Body of pancreas (tissue), 4 donors: ENCODE measurements at places on chromosomes 5 and 9. TPM values are rescaled to one million over a fixed set of nuclear protein-coding genes. Genes with fewer than 3 reads are reported as not detected.

DNA sequence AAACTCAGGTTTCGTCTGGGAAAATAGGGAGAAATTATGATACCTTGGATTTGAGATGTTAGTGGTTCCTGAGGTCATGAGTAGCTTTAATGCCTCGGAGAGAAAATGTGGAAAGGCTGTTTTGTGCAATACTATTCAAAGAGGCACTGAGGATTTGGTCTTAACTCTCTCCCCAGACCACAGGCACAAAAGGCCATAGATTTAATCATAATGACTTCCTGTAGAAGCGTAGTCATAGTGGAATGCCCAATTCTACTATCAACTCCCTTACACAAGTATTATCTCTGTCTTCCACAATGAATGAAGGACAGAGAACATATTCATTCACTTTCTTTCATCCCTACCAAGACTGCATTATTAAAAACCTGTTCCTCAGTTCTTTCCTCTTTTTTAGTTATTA is 153.0 kb upstream of the FTMT start:
- DNase-seq, result no peak

DNA sequence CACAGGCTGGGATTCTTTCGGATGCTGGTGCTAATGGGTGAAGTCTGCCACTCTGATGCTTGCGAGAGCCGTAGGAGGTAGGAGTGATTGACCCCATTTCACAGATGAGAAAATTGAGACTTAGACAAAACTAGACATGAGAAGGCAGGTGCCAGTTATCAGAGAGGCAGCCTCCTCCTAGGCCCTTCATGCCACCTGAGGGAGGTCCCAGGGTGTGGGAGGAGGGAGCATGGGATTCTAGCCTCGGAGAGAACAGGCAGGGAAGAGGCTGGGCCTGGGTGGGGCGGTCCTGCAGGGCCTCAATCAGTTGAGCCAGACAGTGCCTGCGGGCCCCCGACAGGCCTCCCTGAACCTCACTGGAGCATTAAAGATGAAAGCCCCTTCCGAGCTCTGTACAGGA is 112.4 kb downstream of the COL23A1 start:
- DNase-seq, result no peak

- DNase-seq, result no peak
Measured at GRCh38 chr9:84846906-84847305, 177.4 kb downstream of the NTRK2 start.

GRCh38 chr5:90095292-90096060 is 314.1 kb downstream of the CETN3 start:
- DNase-seq, result no peak

- DNase-seq, result no peak
Measured at GRCh38 chr9:73153793-73154227, 2.1 kb downstream of the ANXA1 start.

GRCh38 chr9:31623511-31623910 is 760.9 kb upstream of the ACO1 start:
- DNase-seq, result no peak

DNA sequence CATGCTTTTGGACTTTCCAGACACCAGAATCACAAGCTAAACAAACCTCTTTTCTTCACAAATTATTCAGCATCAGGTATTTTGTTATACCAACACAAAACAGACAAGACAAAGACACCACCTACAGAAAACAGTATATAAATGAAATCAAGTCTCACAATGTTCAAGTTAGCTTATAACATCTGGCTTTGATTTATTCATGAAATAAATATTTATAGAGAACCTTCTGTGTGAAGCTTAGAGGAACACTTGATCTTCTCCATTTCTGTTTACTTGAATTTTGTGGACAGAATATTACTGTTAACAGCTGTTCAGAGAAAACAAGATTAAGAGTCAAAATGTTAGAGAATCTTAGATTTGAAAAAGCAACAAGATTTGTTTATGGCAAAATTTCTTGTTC is 137.4 kb upstream of the PRR16 start:
- DNase-seq, result no peak

GRCh38 chr5:80487444-80487828 is 464 bp upstream of the FAM151B start:
- peak; percentile 36 for DNase-seq

- DNase-seq, result no peak
Measured at GRCh38 chr9:86643946-86644674, 289.9 kb upstream of the TUT7 start.

DNA sequence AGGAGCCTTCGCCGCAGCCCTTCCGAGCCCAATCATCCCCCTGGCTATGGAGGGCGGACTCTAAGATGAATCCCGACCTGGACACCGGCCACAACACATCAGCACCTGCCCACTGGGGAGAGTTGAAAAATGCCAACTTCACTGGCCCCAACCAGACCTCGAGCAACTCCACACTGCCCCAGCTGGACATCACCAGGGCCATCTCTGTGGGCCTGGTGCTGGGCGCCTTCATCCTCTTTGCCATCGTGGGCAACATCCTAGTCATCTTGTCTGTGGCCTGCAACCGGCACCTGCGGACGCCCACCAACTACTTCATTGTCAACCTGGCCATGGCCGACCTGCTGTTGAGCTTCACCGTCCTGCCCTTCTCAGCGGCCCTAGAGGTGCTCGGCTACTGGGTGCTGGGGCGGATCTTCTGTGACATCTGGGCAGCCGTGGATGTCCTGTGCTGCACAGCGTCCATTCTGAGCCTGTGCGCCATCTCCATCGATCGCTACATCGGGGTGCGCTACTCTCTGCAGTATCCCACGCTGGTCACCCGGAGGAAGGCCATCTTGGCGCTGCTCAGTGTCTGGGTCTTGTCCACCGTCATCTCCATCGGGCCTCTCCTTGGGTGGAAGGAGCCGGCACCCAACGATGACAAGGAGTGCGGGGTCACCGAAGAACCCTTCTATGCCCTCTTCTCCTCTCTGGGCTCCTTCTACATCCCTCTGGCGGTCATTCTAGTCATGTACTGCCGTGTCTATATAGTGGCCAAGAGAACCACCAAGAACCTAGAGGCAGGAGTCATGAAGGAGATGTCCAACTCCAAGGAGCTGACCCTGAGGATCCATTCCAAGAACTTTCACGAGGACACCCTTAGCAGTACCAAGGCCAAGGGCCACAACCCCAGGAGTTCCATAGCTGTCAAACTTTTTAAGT is 819 bp downstream of the ADRA1B start:
- no peak for DNase-seq

DNA sequence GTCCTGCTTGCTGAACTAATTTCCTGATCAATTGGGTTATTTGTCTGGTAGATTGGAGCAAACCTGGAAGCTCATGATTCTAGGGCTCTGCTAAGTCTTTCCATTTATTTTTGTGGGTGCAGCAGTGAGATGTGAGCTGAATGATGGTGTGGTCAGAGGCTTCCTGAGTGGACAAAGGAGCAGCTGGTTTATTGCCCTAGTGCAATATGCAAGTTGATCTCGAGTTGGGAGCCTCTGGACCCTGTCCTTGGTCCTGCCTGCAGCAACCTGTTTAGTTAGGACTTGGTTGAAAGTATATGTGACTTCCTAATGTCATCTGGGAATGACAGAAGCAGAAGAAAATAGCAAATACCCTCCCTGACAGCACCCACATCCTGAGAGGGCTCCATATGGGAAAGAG is 4.2 kb upstream of the UNC5A start:
- DNase-seq, result no peak

GRCh38 chr9:100933656-100934055 is 94.9 kb upstream of the PLPPR1 start:
- no peak for DNase-seq

DNA sequence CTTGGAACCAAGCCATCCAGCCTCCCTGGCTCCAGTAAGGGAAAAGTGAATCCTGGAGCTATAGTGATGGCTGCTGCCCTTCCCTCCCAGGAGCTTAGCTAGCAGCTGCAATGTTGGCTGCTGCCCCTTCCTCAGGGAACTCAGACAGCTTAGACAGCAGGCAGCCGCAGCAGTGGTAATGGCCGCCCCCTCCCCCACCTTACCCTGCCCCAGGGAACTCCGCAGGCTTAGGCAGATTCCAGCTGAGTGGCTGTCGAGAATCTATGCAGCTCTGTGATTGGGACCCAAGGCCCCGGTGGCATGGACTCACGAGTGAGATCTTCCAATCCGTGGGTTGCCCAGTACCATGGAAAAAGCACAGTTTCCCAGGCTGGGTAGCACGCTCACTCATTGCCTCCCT is 378.6 kb downstream of the NNT start:
- DNase-seq, result no peak

DNA sequence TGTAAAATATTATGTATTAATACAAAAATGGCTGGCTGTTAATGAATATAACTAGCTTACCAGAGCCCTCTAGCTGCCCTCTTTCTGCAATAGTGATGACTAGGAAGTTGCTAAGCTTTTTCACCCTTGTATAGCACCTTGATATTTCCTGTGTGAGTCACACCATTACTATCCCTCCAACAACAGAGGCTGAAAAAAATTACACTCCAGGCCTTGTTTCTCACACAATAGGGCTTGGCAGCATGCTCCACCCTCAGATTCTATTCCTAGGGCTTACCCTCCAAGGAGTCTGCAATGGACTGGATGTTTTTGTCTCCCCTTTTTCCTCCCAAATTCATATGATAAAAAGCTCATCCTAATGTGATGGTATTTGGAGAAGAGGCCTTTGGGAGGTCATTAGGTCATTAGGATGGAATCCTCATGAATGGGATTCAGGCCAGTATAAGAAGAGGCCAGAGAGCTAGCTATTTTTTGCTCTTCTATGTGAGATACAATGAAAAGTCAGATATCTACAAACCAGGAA is 184.6 kb upstream of the MAP1B start:
- DNase-seq, result no peak

DNA sequence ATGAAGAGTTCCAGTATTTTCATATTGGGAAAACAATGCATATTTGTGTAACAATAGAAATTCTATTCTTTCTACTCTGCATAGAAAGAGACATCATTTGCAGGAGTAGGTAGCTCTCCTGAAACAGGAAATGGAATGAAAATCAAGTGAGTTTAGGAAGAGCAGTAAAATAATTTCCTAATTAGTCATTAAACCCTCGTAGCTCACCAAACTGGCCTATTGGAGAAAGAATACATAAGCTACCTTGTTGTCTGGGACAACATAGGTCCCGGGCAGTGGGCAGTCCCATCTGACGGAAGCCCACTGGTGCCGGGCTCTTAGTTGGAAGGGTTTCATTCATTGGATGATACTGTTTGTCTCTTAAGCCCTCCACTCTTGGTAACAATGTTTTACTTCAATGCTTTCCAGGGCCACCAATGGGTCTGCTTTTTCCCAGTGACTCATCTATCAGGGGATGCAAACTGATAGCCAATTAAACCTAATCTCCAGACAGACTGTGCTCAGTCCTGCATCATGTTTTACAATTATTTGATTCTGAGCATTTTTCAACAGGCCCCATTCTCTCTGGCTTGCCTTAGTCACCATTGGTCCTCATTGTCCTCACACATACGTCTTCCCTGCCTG is 46.5 kb downstream of the GNA14 start:
- no peak for DNase-seq

DNA sequence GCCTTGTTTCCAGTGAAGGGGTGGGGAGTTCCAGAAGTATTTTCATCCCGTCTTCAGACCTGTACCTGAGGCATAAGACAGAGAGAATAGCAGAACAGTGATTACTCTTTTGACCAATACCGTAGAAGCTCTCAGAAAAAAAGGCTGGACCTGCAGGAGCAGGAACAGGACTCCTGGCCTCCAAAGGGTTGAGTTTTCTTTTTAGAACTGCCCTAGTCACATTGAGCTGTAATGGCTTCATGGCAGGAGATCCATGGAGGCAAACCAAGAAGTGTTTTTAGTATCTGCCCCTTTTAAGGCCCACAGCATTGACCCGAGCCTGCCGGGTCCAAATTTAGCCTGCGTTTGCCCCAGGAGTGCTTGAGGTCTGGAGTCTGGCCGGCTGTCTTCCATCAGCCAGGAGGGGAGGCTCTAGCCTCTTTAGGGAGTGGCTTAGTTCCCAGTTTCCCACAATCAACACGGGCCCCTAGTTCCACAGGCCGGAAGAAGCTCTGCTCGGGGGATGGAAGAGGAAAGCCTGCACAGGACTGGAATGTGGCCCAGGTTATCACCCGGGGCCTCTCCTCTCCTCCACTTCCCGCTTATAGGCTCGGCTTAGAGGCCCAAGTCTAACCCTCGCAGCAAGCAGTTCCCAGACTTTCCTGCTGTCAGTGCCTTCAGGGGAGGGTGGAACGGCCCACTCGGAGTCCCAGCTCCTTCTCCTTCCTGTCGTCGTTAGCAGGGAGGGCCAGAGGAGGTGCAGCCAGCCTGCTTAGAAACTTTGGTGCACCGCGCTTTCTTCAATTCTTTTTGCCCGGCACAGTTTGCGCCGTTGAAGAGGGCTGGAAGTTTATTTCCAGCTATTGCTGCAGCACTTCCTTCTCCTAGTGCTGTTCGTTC is 80.7 kb downstream of the C9orf152 start:
- peak; percentile 36 for DNase-seq

- no peak for DNase-seq
Measured at GRCh38 chr5:159199225-159199624, 10.1 kb downstream of the RNF145 start.

GRCh38 chr5:152113401-152113800 is 188.8 kb upstream of the GLRA1 start:
- DNase-seq, result no peak

GRXCR2 gene
- not detected for total RNA-seq

ACTBL2 gene
- total RNA-seq, result not detected

ARL10 gene
- total RNA-seq, result 3.3 TPM

PRR16 gene
- 0.99 TPM for total RNA-seq

SLC25A2 gene
- total RNA-seq, result not detected

SLC2A8 gene
- total RNA-seq, result 18.2 TPM

PRR7 gene
- total RNA-seq, result 0.78 TPM

RASEF gene
- 59.7 TPM for total RNA-seq
